AG04449 (cell line): ENCODE measurements at places on chromosomes 16 and 17.

- no peak for DNase-seq
Measured at GRCh38 chr16:73848993-73849392, 447.6 kb upstream of the PSMD7 start.

DNA sequence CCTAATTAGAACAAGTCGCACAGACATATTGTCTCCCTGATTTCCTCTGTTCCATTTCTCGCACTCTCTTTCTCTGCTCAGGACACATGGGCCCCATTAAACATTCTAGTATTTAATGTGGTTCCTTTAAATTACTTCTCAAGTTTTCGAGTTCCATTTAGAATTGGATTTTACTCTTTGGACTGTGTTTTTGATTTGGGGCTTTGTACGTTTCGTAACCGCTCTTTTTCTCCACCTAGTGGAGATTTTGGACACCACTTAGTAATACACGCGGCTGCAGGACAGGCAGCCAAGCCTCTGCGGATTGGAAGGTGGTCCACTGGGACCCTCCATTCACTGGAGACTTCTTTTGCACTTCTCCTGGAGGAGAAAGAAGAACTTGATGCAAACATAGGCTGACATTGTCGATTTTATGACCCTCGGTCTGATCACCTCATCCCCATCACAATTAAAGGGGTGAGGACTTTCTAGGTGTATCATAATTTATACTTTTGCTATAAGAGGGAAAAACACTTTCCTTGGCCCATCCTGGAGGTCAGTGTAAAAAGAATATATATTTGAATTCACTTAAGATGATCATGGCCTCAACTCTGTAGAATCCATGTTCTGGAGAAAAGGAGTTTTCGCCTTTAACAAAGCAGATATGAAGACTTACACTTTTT is 85.7 kb downstream of the NOG start:
- no peak for DNase-seq

DNA sequence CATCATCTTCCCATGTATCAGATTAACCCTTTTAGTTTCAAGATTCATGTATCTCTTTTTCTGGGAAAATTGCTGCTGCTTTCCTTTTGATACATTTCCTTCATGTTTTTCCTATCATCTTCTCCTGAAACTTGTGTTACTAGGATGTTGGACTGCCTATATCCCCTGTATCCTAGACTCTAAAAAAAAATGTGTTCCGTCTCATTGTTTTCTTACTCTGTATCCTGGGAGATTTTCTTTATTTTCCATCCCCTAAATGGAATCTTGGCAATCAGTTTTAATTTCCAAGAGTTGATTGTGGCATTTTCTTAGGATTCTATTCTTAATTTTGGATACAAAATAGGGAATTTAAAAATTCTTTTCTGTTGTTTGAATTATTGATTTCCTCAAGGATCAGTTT is 36.8 kb downstream of the MAP2K4 start:
- no peak for DNase-seq

DNA sequence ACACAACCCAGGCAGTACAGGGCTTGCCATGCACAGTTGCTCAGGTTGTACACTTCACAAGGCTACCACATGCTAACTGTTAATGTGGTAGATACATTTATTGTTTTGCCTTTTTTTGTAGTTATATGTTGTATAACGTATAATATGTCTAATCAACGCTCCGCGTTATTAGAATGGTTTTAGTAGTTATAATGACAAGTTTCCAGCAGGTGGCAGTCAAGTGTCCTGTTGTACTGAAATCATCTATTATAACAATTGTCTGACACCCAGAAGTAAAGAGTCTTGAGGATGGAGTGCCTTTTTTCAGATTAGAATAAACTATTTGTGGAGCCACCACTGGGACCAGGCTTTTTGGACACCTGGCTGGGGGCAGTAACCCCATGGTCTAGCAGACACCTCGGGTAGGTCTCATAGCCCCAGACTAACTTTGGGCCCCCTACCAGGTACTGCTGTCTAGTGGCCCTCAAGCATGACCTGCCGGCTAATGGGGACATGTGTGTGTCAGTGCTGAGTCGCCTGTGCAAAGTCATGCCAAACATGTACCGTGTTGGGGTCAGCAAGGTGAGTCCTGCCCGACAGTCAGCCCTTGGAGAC is 32.8 kb downstream of the MYO15A start:
- no peak for DNase-seq

DNA sequence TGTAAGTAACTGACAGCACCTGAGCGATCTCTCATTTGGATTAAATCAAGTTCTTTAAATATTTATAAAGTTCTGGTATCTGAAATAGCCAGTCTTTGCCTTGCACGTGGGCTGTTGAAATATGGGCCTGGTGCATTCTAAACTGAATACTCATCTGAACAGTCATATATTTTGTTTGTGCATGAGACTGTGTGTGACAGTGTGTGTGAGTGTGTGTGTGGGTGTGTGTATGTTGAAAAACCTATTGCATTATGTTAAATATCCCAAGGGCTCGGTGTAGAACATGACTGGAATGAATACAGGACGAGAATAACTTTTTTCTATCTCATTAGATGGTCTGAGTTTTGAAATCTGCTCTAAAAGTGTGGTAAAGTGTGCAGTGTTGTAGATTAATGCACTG is 82.4 kb upstream of the TOX3 start:
- no peak for DNase-seq

GRCh38 chr17:6696906-6697305 is 16.3 kb downstream of the SLC13A5 start:
- DNase-seq = no peak

GRCh38 chr17:58153046-58153445 is 4.9 kb downstream of the OR4D1 start:
- DNase-seq = no peak

DNA sequence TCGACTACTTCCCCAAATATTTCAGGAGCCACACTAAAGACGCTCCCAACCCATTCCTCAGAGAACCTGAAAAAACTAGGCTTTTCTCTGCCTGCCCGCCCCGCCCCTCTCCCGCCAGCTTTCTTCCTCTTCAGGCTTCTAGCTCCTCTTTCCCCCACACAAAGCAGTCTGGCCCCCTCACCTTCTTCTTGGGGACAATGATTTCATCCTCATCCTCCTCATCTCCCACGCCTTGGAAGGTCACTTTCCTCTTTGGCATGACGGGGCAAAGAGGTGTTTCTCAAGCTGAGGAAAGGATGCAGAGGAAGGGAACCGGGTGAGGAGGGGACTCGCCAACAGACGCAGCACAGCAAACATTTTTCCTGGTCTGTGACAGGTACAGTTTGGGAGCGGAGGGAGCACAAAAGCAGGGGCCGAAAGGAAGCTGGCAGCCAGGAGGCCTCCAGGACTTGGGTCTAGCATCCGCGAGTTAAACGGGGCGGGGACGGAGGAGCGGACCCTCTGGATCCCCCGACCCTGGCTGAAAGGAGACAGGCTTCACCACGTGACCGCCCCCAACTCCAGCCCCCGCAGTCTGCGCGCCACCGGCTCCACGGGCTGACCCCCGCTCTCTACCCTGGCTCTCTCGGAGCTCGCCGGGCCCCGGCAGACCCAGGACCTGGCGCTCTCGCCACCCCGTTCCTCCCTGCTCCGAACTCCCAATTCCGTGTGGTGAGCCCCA is 525 bp downstream of the CD2BP2 start:
- DNase-seq = no peak

- no peak for DNase-seq
Measured at GRCh38 chr16:10878644-10879501, 1.9 kb downstream of the CIITA start.

DNA sequence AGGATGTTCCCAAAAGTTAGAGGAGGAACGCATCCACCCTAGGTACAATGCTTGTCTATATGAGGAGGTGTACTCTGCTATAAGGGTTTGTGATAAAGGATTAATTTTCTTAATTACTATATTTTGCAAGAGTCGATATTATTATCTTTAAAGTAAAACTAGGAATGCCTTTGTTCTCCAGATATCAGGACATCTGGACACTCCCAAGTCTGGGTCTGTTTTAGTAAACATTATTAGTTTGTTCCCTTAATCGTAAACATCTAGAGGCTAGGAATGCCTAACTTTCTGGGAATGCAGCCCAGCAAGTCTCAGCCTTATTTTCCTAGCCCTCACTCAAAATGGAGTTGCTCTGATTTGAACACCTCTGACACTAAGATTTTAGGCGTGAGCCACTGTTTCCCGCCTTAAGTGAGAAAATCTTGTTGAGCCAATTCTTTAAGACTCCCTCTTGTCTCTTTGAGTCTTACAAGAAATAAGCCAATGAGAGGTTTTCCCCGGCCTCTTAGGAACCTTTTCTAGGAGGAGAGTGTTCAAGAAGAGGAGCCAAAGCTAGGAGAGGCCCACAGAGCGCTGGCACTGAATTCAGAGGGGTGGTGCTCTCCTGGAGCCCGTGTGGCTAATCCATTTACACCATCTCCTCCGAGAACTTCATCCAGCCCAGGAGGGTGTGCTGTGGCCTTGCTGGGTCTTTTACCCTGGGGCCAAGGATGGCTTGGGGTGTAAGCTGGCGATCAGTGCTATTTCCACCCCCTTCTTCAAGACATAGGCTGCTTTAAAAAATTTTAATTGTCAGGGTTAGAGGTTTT is 40.9 kb downstream of the SMARCE1 start:
- no peak for DNase-seq
